ENCODE measurements at places on chromosomes 2 and 18.

DNA sequence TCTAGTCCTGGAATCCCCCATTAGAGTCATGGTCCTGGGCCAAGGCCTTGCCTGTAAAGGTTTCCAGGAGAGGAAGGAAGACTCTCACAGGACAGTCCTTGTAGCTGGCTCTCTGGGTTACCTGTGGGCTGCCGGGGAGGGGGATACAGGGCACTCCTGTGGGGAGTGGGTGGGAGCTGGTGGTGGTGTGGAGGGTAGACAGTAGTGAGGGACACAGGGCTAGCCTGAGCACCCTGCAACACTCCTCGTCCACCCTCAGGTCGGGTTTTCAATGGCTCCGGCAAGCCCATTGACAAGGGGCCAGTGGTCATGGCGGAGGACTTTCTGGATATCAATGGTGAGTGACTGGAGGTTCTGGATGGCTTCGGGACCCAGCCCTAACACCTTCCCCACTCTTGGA is 19.7 kb upstream of the ANKRD53 start:
- DNase-seq = no peak

- peak; percentile 74 for DNase-seq
Measured at GRCh38 chr2:44770221-44771195, 171.0 kb upstream of the SIX3 start.

- DNase-seq = no peak
Measured at GRCh38 chr2:233179848-233180366, 71.6 kb upstream of the ATG16L1 start.

DNA sequence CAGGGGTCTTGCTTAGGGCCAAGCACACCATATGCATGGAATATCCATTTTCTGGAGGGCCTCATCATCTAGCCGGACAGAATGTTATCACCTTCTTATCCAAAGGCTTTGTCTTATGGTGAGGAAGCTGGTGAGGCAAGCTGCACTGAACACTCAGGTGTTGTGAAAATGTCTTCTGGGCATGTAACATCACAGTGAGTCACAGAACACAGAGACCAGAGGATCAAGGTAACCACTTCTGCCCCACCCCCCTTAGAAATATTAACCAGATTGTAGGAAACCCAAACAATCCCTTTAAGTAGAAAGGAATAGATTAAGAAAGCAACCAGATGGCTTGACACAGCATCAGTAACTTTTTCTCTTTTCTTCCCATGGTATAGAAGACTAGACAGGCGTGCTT is 51.1 kb downstream of the MYO5B start:
- DNase-seq = no peak

DNA sequence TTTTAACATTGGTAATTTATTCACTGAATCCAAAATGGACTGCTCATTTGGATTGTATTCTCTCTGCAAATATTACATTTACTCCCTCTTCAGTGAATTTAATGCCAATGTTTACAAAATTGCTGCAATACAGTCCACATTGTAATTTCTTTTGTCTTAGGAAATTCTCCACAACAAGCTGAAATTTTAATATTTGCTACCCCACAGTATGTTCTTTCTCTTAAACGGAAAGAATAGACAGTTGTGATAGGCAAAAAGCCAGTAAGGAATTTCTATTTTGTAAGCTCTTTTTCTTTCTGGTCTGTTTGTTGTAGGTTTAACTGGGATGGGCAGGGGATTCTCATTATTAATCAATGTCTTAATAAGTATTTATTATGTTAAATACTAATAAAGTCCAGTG is 92.0 kb downstream of the CSRNP3 start:
- DNase-seq = no peak

DNA sequence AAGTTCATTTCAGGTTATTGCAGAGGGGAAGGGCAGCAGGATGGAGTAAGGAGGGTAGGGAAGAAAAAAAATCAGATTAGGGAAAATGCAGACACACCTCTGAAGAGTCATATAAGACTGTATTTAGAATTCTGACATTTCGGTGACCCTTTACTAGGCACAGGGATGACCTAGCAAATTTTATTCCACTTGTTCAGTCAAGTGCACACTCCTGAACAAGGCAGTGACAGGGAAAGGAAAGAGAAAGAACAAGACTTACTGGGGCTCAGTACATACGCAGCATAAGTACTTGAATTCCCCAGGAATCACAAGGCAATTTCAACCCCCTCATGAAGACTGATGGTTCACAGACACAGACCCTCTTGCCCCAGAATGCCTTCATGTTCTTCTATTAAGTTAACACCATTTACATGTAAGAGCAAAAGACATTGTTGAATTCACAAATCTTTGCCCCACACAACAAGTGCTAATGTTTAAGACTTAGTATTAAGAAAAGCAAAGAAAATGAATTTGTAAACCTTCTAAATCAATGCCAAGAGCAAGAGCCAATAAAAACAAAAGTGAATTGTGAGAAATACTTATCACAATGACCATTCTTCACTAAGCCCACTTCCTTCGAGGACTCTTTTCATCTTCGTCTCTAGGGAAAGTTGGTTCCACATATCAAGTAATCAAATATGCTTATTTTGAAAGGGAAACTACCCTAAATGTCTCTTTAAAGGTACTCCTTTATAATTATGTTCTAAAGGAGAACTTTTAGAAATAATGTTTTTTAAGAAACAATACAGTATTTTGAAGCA is 47.0 kb downstream of the COBLL1 start:
- DNase-seq = no peak

GRCh38 chr2:50943791-50944190 is 88.1 kb downstream of the NRXN1 start:
- no peak for DNase-seq

DNA sequence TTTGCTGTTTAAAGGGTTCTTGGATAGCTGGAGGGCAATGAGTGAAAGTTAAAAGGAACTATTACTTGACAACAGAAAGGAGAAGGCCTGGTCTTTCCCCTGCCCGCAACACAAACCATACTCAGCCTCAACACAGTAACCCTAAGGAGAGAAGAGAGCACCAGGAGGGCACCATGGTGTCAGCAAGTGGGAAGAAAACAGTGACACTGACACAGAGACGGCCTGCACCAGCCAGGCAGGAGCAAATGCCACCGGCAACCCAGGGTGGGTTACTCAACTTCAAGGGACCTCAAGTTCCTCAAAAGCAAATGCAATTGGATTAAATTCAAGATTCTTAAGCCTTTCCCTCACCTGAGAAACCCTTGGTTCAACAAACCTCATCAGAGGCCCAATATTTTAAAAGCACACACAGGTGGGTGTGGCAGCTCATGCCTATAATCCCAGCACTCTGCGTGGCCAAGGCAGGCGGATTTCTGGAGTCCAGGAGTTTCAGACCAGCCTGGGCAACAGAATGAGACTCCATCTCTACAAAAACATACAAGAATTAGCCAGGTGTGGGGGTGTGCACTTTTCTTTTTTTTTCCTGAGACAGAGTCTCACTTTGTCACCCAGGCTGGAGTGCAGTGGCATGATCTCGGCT is 52.3 kb downstream of the TFCP2L1 start:
- no peak for DNase-seq

DNA sequence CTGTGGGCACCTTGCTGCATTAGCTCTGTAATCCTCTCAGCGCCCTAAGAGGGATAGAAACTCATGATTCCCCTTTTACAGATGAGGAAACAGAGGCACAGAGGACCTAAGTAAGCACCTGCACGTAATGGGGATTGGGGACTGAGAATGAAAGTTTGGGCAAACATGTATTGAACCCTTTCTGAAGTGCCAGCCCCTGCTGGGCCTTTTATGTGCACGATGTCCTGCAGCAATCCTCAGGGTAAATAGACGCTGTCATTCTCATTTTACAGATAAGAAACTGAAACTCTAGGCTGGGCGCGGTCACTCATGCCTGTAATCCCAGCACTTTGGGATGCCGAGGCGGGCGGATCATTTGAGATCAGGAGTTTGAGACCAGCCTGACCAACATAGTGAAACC is 117.4 kb downstream of the STPG4 start:
- no peak for DNase-seq

GRCh38 chr2:144421606-144422510 is 98.1 kb downstream of the ZEB2 start:
- DNase-seq = no peak

DNA sequence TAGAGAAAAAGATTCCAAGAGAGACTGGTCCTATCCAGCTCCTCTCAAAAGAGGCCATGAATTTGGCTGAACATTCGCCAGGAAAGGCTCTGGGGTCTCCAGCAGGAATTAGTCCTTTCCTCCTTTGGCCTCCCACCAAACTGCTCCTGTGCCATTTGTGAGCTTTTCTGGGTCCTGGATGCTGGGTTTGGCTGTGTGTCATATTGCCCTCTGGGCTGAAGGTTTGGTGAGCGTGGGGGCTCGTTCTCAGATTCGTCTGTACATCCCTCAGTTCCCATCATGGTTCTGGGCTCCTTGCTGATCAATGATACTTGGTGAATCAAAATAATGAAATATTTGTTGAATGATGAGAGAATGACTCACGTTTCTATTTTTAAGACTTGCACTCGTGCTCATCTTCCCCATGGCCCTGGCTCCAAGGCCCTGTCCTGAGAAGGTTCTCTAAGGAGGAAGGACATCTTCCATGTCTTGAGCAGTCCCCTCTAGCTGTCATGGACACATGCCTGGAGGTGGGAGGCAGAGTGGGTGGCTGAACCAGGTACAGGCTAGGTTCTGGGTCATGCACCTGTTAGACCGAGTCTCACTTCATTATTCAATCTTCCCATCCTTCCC is 47.8 kb upstream of the RHOB start:
- no peak for DNase-seq

- no peak for DNase-seq
Measured at GRCh38 chr2:10658914-10659257, 30.9 kb downstream of the NOL10 start.

- DNase-seq = no peak
Measured at GRCh38 chr2:38892819-38893218, 3.1 kb downstream of the ARHGEF33 start.

- DNase-seq = peak; percentile 0
Measured at GRCh38 chr2:227033471-227034148, 130.4 kb downstream of the COL4A4 start.

- no peak for DNase-seq
Measured at GRCh38 chr2:163834221-163834620, 98.4 kb upstream of the FIGN start.

- no peak for DNase-seq
Measured at GRCh38 chr2:147863835-147864234, 19.0 kb downstream of the ACVR2A start.

GRCh38 chr18:12907258-12907925 is 23.4 kb upstream of the PTPN2 start:
- DNase-seq = no peak

DNA sequence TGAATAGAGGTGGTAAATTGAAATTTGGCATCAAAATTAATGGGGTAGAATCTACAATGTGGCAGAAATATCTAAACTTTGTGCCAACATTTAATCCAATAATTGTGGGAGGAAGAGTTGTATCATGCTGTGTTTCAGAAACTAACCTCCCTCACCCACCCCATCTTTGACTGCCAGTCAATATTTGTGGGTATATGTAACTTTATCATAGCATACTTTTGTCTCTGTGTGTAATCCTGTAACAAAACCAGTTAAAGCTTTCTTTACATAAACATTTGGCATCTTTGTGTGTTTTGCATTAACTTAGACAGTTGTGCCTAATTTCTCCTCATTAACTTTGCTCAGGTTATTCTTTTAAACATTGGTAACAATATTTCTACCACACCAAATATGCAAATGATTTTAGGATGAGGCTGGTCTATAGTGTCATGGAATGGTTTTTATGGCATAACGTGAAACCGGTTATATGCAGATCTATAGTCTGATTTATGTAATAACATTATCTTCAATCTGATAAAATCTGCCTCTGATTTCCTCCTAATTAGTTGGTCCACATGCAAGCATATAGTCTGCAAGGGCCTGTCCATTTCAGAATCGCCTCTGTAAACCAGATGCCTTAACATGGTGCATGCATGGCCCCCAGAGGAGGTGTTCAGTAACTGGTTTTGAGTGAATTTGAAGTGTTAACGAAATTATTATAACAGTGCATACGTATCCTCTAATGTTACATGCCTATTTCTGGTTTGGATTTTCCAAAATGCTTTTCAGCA is 84.3 kb downstream of the ACSL3 start:
- no peak for DNase-seq

DNA sequence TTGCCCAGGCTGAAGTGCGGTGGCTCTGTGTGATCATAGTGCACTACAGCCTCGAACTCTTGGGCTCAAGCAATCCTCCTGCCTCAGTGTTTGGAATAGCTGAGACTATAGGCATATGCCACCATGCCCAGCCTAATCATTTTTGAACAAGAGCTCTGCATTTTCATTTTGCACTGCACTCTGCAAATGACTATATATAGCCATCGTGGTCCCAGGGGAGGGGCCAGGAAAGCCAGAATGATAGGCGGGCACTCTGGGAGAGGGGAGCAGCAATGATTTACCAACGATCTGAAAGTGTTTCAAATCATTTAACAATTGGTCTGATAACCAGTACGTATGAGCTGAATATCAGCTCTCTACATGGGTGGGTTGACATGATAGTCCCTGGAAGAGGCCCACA is 22.3 kb upstream of the ST3GAL5 start:
- no peak for DNase-seq

DNA sequence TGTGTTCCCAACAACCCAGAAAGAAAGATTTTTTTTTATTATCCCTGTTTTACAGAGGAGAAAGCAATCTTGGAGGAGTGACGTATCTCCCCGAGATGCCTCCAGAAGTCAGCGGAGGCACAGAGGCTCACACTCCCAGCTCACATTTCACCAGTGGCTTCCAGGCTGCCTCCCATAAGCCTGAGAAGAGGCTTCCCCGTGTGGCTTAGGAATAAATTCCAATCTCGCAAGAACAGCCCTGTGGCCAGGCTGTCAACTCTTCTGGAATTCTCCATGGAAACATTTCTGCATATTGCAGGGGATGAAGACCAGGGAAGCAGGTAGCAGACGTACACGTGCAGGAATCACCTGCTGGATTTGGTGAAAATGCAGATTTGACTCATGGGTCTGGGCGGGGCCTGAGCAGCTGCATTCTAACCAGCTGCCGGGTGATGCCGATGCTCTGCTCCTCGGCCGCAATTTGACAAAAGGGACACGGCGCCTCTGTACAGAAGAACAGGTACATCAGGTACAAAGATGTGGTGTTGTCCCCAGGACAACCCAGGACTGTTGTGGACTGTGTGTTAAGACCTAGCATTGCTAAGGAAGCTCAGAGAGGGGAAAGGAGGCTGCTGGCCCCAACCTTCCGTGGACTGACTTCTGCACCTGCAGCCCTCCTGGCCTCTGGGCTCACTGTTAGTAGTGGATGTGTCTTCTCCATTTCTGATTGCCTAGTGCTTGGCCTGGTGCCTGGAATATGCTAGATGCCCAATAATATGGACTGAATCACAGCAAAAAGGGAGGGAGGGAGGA is 114.2 kb upstream of the ID2 start:
- no peak for DNase-seq

GRCh38 chr18:7452331-7452730 is 114.8 kb upstream of the PTPRM start:
- DNase-seq = no peak

GRCh38 chr2:198657512-198658121 is 800.1 kb downstream of the SATB2 start:
- no peak for DNase-seq

DNA sequence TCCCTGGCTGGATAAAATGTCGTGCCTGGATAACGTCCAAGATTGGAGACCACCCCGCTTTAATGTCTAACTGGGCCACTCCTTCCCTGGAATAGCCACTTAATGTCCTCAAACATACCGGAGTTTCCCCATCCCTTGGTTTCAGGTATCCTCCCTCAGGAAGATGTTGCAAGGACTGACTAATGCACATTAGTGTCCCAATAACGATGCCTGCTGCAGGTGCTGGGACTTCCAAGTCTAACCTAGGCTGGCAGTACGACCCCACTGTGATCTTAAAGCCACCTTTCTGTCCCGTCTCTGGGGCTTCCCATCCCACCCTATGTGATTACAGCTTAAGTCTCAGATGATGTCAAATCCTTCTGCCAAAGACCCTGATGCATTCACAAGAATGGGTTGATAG is 1.1 kb upstream of the ATP6V1C2 start:
- no peak for DNase-seq

- no peak for DNase-seq
Measured at GRCh38 chr2:138298900-138299299, 202.7 kb upstream of the SPOPL start.

Data from retinal pigment epithelial cell (primary cell).